ENCODE measurements at places on chromosomes 2 and 18. TPM values are rescaled to one million over a fixed set of nuclear protein-coding genes. Genes with fewer than 3 reads are reported as not detected.

- no peak for DNase-seq
Measured at GRCh38 chr2:205803500-205803899, 121.2 kb downstream of the NRP2 start.

DNA sequence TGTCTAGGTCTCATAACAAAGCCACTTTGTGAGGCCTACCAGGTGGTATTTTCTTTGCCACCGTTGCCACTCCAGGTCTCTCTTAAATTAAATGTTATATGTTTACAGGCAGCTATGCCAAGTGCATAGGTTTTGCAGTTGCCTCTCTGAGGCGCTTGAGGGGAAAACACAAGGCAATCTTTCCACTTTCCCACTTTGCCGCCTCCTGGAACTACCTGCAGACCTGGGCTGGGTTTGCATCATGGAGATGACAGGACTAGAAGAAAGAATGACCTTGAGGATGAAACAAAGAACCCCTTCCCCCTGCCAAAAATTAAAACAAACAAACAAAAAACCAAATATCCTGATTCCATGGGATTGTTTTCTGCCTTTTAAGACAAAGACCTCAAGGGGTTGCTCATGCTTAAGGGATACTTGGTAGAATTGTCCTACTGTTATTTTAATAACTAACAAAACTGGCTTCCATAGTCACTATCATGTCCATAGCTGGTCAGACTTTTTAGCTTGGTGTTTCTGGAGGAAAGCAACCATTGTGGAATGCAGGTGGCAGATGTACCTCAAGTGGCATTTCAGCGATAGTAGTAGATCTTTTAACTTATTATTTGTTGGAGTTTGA, 159.9 kb downstream of the PRPF40A start:
- DNase-seq, result no peak

DNA sequence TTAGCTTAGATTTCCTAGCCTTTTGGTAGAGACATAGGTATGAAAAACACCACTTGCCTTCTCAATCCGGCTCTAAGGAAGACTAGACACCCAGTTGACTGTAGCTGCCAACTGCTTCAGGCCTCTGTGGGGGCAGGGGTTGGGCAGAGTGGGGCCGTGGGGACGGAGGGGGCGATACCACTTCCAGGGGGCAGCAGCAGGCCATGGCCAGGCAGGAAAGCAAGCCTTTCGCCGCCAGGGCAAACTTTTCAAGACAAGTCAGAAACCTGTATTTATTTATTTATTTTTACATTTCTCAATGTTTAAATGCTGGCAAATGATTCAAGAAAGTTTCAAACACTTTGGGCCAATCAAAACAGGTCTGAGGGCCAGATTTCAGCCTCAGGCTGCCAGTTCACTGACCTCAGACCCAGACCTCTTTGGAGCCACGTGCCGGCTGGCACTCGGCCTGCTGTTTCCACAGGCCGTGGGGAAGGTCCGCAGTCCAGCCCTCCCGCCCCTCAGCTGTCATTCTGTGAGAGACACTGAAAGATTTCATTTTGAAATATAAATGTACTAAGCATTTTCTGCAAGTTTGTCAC, 63.8 kb downstream of the MEX3C start:
- peak; percentile 76 for DNase-seq

GRCh38 chr2:36322108-36322507, 33.5 kb upstream of the CRIM1 start:
- no peak for DNase-seq

- peak; percentile 43 for DNase-seq
Measured at GRCh38 chr2:79670198-79670597, 157.3 kb downstream of the CTNNA2 start.

The GTF2A1L gene
- not detected for total RNA-seq

DNA sequence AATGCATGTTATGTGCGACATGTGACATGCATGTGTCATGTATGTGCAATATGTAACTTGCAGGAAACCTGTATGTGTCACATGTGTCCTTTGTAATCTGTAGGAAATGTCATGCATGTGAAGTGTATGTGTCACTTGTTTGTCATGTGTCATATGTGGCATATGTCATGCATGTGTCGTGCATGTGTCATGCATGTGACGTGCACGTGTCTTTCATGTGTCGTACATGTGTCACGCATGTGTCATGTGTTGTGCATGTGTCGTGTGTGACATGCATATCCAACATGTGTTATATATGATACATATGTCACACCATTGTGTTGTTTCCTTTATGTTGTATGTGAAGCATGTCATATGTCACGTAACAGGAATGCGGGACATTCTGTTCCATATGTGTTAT, 2153.2 kb upstream of the PIK3C3 start:
- no peak for DNase-seq

GRCh38 chr2:12008425-12009061, 262.1 kb downstream of the LPIN1 start:
- peak; percentile 45 for DNase-seq

- no peak for DNase-seq
Measured at GRCh38 chr2:205511221-205511620, 171.1 kb upstream of the NRP2 start.

The RNF125 gene
- total RNA-seq, result 0.05 TPM

DNA sequence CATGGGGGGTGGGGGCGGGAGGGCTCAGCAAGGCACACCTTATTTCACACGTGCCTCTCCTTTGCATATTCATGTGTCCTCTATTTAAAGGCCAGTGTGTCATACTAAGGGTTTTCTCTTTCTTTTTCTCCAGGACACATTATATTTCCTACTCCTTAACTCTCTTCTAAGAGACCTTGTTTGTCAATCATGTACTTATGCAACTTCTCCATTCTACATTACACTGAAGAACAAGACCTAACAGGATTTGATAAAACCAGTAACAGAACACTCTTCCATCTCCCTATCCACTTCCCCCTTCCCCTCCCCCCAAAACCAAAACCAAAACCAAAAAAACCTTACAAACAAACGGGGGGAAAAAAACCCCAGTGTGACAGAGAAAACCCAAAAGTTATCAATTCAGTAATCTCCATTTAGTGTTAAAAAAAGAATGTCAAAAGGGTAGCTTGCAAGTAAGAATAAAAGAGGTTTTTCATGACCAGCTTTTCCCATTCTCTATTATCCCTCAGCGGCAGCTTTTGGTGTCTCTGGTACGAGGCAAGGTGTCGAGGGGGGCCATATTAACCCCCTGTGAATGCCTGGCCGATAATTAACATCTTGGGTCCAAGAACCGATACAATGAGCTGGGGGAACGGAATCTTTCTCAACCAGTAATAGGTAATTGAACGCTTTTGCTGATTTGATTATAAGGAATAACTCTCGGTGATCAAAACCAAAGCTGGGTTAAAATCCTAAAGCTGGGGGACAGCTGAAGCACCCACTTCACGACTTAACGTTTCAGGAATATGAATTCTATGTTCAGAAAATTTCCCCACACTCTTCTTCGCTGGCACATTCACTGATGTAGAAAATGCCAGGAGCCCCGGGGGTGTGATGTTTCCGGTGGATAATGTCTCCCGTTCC, 191.0 kb upstream of the TCF4 start:
- peak; percentile 28 for DNase-seq

GRCh38 chr18:74906184-74906583, 302.8 kb downstream of the PTGR3 start:
- no peak for DNase-seq

The ASAP2 gene
- total RNA-seq, result 18.4 TPM

GRCh38 chr2:189372688-189373257, 68.5 kb upstream of the WDR75 start:
- no peak for DNase-seq
